ENCODE measurements at places on chromosomes 11 and 22.

GRCh38 chr11:117315285-117316196 is 515 bp downstream of the BACE1 start:
- peaks cover 11% of the 10 kb centered on the region for H3K4me1 ChIP-seq
- H3K4me3 ChIP-seq = peak overlapping the region; percentile 84
- no peak overlapping the region for H3K27ac ChIP-seq
- no peak for DNase-seq
- no peaks in the 10 kb centered on the region for H3K36me3 ChIP-seq
- H3K27me3 ChIP-seq = no peaks in the 10 kb centered on the region

GRCh38 chr11:93524173-93524536 is 19.0 kb downstream of the SMCO4 start:
- H3K4me1 ChIP-seq = peaks cover 23% of the 10 kb centered on the region
- H3K36me3 ChIP-seq = no peaks in the 10 kb centered on the region
- no peak for DNase-seq

GRCh38 chr11:92297567-92298553 is 73.2 kb downstream of the FAT3 start:
- H3K4me3 ChIP-seq = no peak overlapping the region
- no peaks in the 10 kb centered on the region for H3K27me3 ChIP-seq
- peaks cover 21% of the 10 kb centered on the region for H3K36me3 ChIP-seq
- no peak for DNase-seq

GRCh38 chr22:49686495-49687219 is 141.0 kb downstream of the BRD1 start:
- H3K36me3 ChIP-seq = no peaks in the 10 kb centered on the region
- no peaks in the 10 kb centered on the region for H3K27me3 ChIP-seq

- H3K27me3 ChIP-seq = no peaks in the 10 kb centered on the region
- H3K27ac ChIP-seq = no peak overlapping the region
- H3K4me1 ChIP-seq = no peaks in the 10 kb centered on the region
- H3K4me3 ChIP-seq = no peak overlapping the region
- no peak for DNase-seq
- H3K36me3 ChIP-seq = no peaks in the 10 kb centered on the region
Observed at GRCh38 chr11:97683733-97684132, 1293.9 kb downstream of the JRKL start.

DNA sequence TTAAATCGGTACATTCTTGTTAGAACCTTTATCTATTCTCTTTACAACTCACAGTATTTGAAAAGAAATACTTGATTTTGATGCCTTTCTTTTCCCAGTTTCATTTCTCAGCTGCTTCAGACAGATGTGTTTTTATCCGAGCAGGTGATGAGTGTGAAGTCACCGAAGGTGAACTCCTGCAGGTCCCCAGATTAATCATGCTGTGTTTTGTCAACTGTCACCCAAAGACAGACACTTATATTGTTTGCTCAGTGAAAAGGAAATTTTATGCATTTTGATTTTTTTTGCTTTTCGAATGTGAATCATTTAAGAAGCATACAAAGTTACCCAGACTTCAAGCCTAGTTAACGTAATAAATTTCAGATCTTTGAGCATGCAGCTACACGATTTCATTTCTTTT is 7.8 kb upstream of the TMPRSS13 start:
- H3K4me1 ChIP-seq = no peaks in the 10 kb centered on the region
- no peak overlapping the region for H3K4me3 ChIP-seq
- DNase-seq = no peak
- no peaks in the 10 kb centered on the region for H3K27me3 ChIP-seq

- no peak overlapping the region for H3K27ac ChIP-seq
- H3K4me3 ChIP-seq = no peak overlapping the region
- peaks cover 95% of the 10 kb centered on the region for H3K36me3 ChIP-seq
- peaks cover 2% of the 10 kb centered on the region for H3K4me1 ChIP-seq
- DNase-seq = no peak
- no peaks in the 10 kb centered on the region for H3K27me3 ChIP-seq
Observed at GRCh38 chr22:27768027-27768653, 33.4 kb downstream of the MN1 start.

Measured in neuronal stem cell (in vitro differentiated cells).